ENCODE measurements at places on chromosomes 5 and 9.
A peak's percentile ranks its signal among the peaks of the same experiment; 100 is the strongest.

GRCh38 chr5:76457674-76458485 is 54.8 kb downstream of the IQGAP2 start:
- DNase-seq: peak; percentile 19

DNA sequence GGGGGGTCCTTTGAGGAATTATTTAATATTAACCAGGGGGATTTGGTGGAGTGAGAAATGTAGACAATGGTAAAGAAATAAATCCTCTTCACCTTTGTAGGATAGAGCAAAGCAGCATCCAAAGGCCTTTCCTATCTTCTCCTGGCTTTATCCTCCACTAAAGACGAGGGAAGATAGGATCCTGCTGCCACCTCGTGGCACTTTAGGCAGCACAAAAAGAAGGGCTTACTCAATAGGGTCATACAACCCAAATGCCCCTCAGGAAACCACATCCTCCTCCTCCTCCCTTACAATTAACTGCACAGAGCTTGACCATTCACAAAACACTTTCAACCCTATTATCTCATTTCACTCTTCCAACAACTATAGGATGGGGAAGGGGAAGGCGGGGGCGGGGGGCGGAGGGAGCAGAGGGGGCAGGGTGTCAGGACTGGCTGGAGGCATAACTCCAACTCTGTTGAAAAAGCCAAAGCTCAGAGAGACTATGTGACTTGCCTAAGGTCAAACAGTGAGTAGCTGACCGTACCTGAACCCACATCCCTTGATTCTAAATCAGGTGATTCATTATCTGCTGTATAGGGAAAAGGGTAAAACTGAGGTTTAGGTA is 45.4 kb upstream of the MYOT start:
- peak; percentile 47 for DNase-seq

DNA sequence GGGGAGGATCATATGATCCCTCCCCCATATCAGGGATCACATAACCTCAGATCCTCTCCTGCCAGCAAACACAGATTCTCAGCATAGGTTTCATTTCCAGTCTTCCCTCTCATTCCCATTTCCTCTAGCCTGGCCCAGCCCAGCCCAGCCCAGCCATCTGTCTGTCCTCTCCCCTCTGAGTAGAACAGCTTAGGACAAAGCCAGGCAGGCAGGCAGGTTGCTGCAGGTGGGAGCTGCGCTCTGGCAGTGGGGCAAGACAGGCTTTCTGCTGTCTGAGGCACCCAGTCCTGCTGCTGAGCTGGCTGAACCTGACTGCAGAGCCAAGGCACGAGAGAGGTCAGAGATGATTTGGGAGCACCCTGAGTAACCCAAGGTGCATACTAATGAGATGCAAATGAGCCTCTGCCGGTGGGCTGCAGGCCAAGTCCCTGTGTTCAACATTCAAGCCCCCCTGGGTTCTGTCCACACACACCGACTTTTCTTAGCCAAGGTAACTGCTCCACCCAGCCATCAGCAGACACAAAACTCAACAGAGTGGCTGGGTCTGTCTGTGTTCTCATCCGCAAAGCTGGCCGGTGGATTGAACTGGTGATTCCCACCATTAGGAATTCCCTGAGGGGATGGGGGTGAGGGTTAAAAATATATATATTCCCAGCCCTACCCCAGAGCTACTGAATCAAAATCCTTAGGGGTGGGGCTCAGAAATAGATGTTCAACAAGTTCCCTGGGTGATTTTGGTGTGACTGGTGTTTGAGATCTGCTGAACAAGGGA is 9.1 kb downstream of the FAT2 start:
- no peak for DNase-seq

DNA sequence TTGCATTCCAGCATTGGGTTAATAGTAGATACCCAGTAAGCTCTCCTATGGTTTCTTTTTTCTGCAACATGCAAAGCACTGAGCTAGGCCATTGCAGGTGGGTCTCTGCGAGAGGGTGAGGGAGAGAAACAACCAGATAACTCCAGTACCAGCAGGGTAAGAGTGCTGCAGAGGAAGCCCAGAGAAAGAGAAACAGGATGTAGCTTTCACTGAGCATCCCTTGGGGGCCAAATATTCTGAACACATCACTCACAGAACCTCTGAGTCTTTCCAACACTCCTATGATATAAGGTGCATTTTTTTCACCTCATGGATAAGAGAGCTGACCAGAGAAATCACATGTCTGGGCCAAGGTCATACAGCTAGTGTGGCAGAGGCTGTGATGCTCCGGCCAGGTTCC is 76.7 kb downstream of the TRIM32 start:
- DNase-seq: no peak

GRCh38 chr9:20658677-20659473 is 25.2 kb upstream of the FOCAD start:
- DNase-seq: peak; percentile 23

DNA sequence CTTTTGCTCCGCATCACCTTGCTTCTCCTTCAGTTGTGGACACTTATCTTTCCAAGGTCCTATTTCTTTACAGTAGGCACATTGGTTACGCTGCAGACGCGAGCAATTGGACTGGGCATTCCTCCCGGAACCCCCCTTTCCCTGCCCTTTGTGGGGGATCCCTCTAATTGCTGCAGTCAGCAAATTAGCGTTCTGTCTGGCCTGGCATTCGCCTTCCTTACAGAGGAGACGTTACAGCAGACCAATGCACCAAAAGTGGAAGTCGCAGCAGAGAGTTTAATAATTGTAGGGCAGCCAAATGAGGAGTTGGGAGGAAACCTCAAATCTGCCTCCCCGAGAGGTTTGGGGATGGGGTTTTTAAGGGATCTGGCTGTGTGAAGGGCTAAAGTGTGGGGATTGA is 5.3 kb upstream of the ZNF354C start:
- no peak for DNase-seq

DNA sequence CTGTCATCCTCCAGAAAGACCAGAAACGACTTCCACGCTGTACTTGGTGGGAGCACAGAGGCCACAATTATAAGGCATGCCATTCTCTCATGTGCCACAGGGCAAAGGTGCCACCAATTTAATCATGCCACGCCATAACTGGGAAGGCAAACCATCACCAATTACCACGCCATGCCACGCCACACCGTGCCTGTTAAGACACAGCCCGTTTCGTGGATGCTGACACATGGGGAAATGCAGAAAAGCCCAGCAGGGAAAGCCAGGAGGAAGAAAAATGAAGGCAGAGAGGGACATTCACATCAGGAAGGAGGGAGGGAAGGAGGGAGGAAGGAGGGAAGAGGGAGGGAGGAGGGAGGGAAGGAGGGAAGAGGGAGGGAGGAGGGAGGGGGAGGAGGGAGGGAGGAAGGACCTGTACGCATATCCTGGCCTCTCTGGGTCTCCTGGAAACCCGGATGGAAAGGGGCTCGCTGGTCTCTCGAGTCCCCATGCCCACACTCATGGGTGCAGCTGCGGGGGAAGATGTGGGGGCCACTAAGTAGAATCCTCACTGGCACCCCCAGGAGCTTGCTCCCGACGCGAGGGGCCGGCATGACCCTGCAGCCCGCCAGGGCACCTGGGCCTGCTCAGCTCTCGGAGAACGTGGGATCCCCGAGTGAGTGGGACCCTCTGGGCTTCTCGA is 61.7 kb upstream of the UBAC1 start:
- no peak for DNase-seq

DNA sequence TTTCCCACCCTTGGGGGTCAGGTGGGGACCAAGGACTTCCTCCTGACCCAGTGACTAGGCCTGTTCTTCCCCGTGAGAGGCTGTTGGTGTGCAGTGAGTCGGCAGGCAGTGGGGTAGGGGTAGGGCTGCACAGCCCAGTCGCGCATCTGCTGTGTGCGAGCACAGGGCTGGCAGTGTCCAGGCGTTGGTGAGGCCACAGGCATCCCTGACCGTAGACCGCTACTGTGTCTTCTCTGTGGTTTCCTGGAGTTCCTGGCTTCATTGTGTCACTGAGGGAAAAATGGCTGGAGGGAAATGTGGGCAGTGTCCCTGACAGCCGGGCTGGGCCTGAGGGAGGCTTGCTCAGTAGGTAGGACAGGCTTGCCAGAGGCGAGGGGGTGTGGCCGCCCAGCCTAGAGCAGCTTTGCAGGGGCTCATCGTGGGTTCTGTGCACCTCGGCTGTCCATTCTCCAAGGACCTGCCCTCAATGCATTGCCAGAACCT is 95.4 kb downstream of the CACNA1B start:
- no peak for DNase-seq

- DNase-seq: peak; percentile 97
Observed at GRCh38 chr5:177351392-177352329, at the start of gene LMAN2. LMAN2 (minus strand) TSS chr5:177351668; CDS start chr5:177351647, 21 bp downstream.

DNA sequence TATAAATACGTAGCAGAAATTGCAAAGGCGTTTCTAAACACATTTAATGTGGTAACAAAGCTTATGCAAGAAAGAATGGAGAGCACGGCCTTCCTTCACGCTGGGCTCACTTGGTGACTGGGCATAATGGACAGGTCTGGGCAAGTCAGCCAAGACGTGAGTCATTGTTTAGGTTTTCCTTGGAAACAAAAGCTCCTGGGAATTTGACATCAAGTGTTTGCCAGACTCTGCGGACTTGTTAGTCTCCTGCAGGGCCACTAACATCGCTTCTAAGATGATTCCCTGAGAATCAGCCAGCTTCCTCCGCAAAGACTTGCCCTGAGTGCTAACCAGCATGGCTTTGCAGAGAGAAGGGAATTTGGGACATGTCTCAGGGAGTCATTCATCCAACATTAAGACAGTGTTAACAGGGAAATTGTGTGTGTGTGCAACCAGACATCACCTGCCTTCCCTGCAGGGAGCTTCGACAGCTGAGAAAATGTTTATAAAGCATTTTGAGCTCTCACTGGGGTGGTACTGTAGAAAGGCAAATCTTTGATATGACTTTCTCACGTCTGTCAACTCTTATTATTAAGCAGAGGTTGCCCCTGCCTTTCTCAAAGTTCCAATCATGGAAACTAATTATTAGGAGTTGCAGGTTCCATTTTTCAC is 182.5 kb downstream of the NTRK2 start:
- peak; percentile 68 for DNase-seq

GRCh38 chr9:129111528-129112151 is 425 bp downstream of the PTPA start:
- peak; percentile 68 for DNase-seq

DNA sequence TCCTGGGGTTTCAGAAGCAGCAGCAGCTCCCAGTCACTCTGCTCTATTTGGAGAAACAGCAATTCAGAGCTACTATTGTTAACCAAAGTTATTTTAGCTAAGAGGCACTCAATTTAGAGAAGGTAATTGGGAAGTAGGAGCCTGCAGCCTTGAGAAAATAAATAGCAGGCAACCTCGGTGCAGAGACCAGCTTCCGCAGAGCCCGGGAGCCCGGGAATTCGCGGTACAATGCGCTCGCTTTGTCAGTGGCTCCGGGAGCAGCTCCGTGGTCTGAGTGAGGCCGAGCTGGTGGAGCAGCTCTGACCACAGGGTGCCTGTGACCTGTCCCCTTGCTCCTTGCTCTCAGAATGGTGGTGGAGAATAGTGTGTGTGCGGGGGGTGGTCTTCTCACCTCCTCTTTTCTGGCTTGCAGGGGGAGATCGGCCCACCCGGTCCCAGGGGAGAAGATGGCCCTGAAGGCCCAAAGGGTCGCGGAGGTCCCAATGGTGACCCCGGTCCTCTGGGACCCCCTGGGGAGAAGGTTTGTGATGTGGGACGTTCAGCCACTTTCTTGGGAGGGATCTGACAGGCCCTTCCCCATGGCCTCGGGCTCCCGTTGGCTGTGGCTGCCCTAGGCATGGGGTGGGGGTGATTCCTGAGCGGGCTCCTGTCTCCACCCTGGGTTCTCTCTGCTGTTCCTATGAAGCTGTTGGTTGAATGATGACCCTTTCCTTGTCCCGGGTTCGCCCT is 95.9 kb upstream of the FCN2 start:
- DNase-seq: no peak

GRCh38 chr5:81344736-81345135 is 43.3 kb downstream of the ZCCHC9 start:
- no peak for DNase-seq

- DNase-seq: no peak
Observed at GRCh38 chr5:159734366-159734765, 181.9 kb upstream of the ADRA1B start.

- DNase-seq: no peak
Observed at GRCh38 chr5:96322217-96322616, 110.8 kb downstream of the PCSK1 start.

GRCh38 chr5:157770665-157771064 is 27.2 kb downstream of the LSM11 start:
- DNase-seq: no peak

DNA sequence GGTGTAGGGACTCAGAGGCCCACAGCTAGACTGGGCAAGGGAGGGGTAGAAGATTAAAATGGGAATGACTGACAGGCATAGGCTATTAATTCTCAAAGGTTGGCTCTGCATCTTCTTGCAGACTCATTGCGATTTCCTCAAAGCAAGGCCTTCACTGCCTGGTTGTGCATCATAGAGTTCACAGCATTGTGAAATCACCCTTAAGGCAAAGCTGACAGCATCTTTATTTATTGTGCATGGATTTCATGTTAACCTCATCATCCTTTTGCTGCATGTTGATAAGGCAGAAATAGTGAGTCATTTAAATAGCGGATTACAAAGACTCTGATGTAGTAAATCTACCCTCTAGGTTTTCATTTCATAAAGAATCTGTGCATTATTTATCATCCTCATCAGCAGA is 13.6 kb upstream of the PALM2AKAP2 start:
- peak; percentile 95 for DNase-seq

DNA sequence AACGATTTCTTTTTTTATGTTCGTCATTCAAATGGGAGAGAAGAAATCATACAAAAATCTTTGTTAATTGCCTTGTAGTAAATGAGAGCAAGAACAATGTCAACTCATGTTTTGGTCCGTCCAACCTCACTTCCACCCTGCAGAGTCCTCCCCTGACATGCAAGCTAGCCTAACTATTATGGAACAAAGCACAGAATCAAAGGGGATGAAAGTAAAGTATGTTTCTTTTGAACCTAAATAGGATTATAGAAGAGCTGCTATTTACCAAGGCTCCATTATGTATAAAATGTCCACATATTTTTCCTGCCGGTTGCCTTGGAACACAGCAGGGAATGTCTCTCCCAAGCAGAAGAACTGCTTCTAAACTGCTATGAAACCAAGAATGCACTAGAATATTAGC is 161.1 kb downstream of the MRPS30 start:
- no peak for DNase-seq

DNA sequence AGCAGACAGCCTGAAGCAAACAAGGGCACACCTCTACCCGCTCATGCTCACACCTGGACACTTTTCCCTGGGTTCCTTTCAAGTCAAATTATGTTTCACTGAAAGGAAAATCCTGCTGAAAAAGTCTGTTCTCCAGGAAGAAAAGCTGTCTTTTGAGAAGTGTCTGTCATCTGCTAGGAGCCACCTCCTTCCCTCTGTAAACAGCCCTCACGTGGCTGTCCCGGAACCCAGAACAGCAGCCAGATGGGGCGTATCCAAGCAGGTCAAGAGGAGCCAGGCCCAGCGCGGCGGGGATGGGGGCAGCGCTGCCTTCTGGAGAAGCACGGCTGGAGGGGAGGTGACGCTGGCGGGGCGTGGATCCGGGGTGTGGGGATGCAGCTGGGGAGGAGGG is at the start of gene PNPLA7:
TSS of gene PNPLA7 (minus strand) at position 172 of the 391 bp plus-strand sequence. CDS start 205 bp downstream, outside the sequence.
- DNase-seq: peak; percentile 60

DNA sequence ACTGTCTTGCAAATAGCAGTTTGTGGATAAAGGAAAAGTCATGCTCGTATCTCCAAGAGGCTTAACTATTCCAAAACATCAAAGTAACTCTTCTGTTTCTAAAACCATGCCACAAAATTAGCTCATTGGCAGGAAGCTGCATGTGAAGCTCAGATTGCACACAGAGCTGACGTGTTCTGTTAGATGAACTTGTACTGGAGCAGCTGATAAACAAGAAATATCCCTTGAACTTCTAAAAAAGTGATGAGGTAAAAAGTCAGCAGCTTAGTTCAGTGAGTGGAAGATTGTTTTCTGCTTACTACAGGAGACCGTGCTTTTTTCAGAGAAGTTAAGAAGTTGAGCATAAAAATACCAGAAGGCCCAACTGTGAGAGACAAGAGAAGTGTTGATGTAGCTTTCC is 113.2 kb downstream of the SLC12A2 start:
- peak; percentile 47 for DNase-seq
